Activated naive CD4-positive, alpha-beta T cell treated with anti-CD3 and anti-CD28 coated beads for 36 hours (primary cell): ENCODE measurements at places on chromosomes 16 and 17. TPM values are rescaled to one million over a fixed set of nuclear protein-coding genes. Genes with fewer than 3 reads are reported as not detected.

DNA sequence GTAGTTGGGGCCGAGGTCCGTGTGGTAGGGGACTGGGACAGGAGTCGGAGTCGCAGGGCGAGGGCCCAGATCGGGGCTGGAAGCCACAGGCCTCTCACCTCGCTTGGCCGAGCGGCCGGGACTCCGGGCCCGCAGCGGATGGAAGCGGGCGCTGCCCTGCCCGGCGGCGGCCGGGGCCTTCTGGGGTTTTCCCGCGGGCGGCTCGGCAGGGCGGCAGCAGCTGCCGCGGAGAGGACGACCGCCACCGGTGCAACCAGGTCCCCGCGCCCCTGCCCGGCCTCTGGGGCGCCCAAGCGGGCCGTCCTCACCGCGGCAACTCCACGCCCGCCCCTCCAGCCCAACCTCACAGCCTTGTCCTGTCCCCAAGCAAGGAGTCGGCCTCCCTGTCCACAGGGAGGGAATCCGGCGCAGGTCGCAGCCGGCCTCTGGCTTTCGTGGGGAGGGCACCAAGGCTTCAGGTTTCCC is 15.6 kb upstream of the UTP6 start:
- no peak overlapping the region for H3K4me3 ChIP-seq
- H3K27ac ChIP-seq = no peak overlapping the region
- H3K36me3 ChIP-seq = no peaks in the 10 kb centered on the region
- peaks cover 28% of the 10 kb centered on the region for H3K4me1 ChIP-seq
- DNase-seq = no peak

- no peak overlapping the region for H3K4me3 ChIP-seq
- H3K36me3 ChIP-seq = peaks cover 10% of the 10 kb centered on the region
- H3K4me1 ChIP-seq = no peaks in the 10 kb centered on the region
- H3K27me3 ChIP-seq = no peaks in the 10 kb centered on the region
- DNase-seq = no peak
Observed at GRCh38 chr16:69934751-69935150, 16.4 kb upstream of the CLEC18A start.

DNA sequence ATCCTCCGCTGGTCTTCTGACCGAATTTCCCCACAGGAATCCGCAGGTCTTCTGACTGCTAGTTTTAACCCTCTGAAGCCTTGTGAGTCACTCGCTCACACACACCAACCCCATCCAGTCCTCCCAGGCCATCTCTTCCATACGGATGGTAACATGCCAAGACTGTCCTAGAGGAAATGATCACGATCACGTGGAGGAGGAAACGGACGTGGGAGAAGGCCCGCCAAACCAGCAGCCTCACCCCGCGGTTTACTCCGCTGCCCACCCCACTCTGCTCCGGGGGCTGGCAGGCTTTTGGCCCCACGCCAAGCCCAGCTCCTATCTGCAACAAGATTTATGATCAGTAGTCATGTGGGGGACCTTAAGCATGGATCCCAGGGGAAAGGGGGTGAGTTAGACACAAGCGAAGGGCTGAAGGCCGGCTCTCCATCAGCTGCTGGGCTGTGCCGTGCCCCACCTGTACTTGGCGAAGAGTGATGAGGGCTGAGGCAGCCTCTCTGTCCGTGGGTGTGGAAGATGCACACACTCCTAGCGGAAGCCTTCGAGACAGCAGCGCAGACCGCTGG is 1.5 kb upstream of the FAAP100 start:
- peaks cover 15% of the 10 kb centered on the region for H3K36me3 ChIP-seq
- H3K4me3 ChIP-seq = peak overlapping the region; percentile 83
- no peaks in the 10 kb centered on the region for H3K27me3 ChIP-seq
- peak overlapping the region; percentile 82 for H3K27ac ChIP-seq

MPHOSPH6 gene
- total RNA-seq = 34.8 TPM

GRCh38 chr16:68234188-68235107 is 1.5 kb downstream of the ESRP2 start:
- DNase-seq = no peak
- H3K27me3 ChIP-seq = no peaks in the 10 kb centered on the region
- peak overlapping the region; percentile 1 for H3K27ac ChIP-seq
- no peaks in the 10 kb centered on the region for H3K36me3 ChIP-seq
- H3K4me1 ChIP-seq = peaks cover 26% of the 10 kb centered on the region

GRCh38 chr16:49349446-49350168 is 24.0 kb upstream of the C16orf78 start:
- no peak for DNase-seq
- no peaks in the 10 kb centered on the region for H3K4me1 ChIP-seq
- peaks cover 25% of the 10 kb centered on the region for H3K27me3 ChIP-seq
- no peak overlapping the region for H3K27ac ChIP-seq
- no peak overlapping the region for H3K4me3 ChIP-seq
